Stimulated activated CD4-positive, alpha-beta T cell treated with anti-CD3 and anti-CD28 coated beads, Interleukin-1b, Interleukin-23, amount 100 ng/mL, for 48 hours (primary cell): ENCODE measurements at places on chromosomes 1 and 21.
A peak's percentile ranks its signal among the peaks of the same experiment; 100 is the strongest.

DNA sequence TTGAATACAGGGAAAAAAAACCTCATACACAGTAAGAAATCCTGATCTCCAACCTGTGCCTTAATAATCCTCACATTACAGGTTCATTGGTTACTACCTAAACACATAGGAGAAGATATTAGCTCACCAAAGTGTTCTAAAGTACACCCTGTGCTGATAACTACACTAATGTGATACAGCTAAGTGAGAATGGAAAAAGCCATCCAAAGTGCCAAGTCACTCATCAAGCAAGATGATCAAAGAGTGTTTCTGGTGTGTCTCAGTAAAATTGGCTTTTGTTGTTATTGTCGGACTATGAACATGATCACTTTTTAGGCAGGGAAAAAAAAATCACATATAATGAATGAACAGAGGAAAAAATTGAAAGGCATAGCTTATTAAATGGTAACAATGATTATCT lies 31.4 kb downstream of the EPS15 start:
- no peak for DNase-seq

GRCh38 chr1:180241716-180242544 lies 11.9 kb downstream of the LHX4 start:
- DNase-seq, result no peak

DNA sequence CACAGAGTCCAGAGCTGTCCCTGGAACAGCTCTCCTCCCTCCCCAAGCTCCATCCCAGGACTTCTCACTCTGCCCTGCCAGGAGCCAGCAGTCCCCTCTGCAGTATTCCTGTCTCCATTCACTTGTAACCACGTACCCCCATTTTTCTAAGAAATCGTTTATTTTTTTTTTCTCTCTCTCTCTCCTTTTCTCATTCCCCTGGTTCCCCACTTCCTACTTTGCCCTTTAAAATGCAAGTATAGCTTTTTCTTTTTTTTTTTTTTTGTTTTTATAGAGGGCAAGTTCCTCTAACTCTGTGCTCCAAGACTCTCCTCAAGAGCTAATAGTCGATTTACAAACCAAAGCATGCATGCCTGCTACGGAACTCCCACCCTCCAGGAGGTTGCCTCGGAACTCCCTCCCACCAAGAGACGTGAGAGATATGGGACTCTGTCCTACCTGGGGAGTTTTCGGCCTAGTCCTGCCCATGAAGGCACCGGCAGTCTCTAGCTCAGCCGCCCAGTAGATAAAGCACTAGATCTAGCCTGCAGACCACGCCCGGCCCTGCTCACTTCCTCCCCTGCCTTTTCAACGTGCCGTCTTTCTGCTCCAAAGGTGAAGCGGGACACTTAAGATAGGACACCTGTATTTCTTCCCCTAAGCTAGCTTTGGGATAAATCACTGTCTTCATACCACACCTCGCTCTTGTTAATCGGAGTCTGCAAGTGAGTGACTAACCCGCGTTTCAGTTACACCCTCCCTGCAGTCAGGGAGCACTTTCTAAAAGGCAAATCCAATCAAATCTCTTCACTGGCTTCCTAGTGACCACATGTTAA lies 27.7 kb downstream of the TNFRSF9 start:
- no peak for DNase-seq

GRCh38 chr1:219119839-219120238 lies 53.8 kb upstream of the LYPLAL1 start:
- no peak for DNase-seq

- no peak for DNase-seq
Measured at GRCh38 chr1:22344329-22344630, 107.4 kb upstream of the ZBTB40 start.

DNA sequence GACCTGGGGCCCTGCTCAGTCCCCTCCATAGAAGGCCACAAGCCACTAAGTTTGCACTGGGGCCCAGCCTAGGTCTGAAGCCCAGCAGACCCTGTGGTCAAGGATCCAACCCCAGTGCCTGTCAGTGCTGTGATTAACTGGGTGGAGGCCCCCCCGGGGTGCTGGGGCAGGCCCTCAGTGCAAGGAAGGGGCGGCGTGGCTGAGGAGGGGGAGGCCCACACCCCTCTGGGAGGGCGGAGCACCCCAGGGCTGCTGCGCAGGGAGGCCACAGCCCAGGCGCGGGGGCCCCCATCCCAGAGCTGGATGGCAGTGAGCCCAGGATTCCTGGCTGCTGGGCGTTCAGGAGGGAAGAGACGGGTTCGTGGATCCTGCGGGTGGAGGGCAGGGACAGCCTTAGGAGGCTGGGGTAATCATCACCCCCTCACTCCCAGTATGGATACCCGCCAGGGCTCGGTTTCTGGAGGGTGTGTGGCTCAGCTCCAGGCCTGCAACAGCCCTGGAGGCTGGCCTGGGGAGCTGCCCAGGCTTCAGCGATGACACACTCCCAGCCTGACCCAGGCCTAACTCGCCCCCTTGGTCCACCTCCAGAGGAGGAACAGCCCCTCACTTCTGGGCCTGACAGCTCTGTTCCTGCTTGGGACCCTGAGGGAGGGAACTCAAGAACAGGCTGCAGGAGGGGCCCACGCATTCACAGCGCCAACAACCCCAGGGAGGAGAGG lies 890 bp downstream of the GJC2 start:
- DNase-seq, result no peak

- no peak for DNase-seq
Measured at GRCh38 chr1:94416901-94417727, 1.1 kb upstream of the ABCD3 start.

DNA sequence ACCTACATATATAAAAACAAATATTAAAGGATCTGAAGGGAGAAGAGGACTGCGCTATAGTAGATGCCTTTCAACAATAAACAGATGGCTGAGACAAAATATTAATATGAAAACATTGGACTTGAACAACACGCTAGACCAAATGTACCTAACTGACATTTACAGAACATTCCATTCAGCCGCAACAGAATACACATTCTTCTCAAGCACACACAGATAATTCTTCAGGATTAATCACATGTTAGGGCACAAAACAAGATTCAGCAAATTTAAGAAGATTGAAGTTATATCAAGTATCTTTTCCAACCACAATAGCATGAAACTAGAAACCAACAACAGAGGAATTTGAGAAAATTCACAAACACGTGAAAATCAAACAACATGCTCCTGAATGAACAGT lies 741.4 kb downstream of the ADGRL2 start:
- DNase-seq, result no peak

DNA sequence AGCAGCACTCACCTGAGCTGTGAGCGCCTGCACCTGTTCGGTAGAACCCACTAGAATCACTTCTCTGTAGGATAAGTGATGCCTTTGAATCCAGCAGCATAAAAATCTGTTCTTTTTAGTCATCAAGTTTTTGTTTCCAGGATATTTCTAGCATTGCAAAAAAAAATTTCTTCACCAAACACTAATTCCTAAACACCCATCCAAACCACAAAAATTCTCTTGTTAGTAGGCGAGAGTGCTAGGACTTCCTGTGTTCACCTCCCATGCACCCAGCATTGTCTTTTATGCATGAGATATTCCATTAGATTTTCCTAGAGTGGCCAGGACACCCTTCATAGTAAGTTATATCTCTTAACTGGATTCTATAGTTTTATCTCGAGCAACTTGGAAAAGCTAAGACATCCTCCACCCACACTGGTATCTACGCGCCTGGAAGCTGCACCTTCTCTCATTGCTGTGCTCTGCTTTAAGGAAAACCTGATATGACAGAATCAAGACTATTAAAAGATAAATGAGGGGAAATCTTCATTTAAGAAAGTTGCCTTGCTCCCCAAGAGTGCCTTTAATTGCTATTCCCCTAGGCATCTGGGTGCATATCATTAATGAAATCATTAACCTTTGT lies 12.3 kb downstream of the SERTAD4 start:
- no peak for DNase-seq

DNA sequence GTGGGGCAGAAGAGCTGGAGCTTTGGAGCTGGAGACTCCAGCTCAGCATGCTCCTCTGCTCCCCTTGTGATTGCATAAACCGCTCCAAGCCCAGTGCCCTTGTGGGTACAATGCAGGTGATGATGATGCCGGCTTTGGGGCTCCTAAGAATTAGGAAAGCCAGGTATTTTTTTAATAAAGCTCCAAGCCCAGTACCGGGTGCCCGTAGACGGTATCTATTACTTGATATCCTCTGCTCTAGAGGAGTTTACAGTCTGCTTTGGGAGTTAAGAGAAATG lies 27.2 kb downstream of the TENT5C start:
- DNase-seq, result no peak

DNA sequence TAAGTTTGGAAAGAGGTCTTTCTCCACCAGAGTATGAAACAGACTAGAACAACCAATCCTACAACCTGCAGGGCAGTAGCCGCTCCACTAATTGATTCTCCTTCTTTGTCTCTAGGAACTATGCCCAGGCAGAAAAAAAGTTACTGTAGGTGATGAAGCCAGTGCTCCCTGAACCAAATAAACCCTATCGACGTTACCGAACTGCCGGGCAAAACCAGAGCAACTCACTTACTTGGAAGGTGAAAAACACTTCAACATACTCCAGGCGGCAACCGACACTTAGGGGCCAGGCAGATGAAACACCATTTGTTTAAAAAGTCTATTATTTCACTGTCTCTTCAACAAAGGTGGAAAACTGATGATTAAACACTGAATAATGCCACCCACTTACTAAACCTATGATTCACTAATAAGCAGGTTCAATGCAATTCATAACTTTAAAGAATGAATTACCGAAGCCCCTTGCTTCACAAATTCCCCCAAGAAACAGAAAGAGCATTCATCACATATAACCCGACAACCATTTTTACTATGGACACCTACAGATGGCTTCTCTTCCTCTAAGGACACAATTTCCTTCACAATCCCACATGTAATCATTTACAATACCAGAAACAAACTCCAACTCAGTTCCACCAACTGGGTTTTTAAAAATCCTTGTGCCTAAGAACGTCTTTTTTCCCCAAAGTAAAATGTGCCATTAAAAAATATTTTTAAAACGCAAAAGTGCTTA lies 1.6 kb downstream of the NRIP1 start:
- DNase-seq, result peak; percentile 16

DNA sequence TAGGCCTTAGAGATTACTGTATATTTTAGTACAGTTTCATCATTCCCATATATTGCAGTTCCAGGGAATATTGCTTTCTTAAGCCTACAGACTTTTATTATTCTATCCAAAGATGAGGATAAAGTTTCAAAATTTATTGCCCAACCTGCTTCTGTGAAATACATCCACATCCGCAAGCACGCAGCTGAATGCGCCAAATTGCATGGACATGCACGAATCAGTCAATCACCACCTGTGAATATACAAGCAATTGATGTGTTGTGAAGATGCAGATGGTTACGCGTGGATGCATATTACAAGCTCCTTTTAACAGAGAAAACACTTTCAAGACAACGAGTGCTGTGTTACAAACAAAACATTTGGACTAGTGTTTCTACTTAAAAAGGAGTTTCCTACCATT lies 577.8 kb upstream of the PLXNA2 start:
- no peak for DNase-seq

GRCh38 chr1:82226186-82226505 lies 425.4 kb downstream of the ADGRL2 start:
- no peak for DNase-seq

DNA sequence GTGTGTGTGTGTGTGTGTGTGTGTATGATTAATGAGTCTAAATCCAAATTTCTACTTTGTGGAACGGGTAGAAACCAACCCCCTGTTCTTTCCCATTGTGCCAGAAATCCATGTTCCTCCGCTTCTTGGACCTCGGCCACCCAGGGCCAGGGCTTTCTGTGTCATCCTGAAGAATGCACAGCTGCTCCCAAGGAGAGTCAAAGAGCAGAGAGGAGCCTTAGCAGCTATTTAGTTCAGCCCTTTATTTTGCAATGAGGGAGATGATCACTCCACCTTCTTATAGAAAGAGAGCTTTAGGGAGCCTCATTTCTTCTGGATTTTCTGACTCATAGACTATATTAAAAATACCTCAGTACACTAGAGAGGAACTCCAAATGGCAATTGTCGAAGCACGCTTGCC lies 489.3 kb upstream of the VAMP3 start:
- no peak for DNase-seq

- DNase-seq, result no peak
Measured at GRCh38 chr1:19385869-19386591, 73.9 kb downstream of the SLC66A1 start.

DNA sequence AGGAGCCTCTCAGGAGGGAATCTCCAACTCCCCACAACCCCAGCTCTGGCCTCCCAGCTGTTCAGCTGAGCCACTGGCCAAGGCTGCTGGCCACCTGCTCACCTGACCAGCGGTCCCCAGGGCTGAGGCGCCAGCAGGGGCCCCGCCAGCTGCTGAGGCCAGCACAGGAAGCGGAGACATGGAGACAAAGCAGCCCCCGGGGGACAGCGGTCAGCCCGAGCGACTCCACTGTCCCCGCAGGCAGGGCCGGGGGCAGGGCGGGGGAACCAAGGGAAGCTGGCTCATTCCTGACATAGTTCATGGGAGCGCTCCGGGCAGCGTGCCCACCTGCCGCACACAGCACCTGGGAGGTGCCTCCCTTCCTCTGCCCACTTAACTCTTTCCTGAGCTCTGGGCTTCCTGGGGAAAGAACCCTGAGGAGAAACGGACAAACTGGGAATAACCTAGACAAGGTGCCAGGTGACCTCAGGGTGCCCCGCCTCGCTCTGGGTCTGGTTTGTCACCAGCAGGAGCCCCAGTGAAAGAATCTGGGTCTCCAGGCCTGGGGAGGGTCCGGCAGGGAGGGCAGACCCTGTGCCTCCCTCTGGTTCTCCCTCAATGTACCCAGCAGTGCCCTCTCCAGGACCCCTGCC lies 10.7 kb downstream of the EPHA2 start:
- DNase-seq, result no peak

DNA sequence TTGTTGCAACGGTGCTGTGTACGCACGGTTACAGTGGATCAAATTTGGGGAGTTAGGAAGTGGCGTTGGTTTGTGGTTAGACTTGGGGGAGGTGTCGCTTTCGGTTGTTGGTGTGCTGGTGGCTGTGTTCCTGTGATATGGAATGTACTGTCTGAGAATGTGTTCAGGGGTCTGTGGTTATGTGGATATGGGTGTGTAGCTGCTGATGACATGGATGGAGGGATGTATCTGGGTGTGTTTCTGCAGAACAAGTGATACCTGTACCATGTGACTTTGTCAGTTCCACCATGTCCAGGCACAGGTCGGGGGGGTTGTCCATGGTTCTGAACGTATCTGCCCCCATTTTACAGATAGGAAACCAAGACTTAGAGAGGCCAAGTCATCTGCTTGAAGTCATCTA lies 22.7 kb downstream of the PAX7 start:
- DNase-seq, result no peak

GRCh38 chr1:224923726-224924125 lies 5.7 kb upstream of the DNAH14 start:
- DNase-seq, result no peak
